A549 treated with Hydrocortisone at 1 μM for 4 hours (cell line): ENCODE measurements at places on chromosomes 3 and 15. TPM values are rescaled to one million over a fixed set of nuclear protein-coding genes. Genes with fewer than 3 reads are reported as not detected.

FES gene
- 0.83 to 1.1 TPM (median 0.84 TPM) in 5 replicates for total RNA-seq

SPCS1 gene
- total RNA-seq, result 145 to 168 TPM (median 158 TPM) in 5 replicates

GP5 gene
- total RNA-seq, result not detected in 5 replicates

RLBP1 gene
- 0.13 TPM in 1 of 5 replicates, not detected in the others for total RNA-seq

SLC12A8 gene
- total RNA-seq, result 1.6 to 2.2 TPM (median 1.8 TPM) in 5 replicates

ZNF774 gene
- total RNA-seq, result 0.76 to 1.9 TPM (median 0.99 TPM) in 5 replicates

ZNF385D gene
- 0.08 to 0.16 TPM in 2 of 5 replicates, not detected in the others for total RNA-seq

SPTSSB gene
- not detected in 5 replicates for total RNA-seq

CXCR6 gene
- total RNA-seq, result not detected in 5 replicates

FAM3D gene
- not detected in 5 replicates for total RNA-seq

RTP3 gene
- total RNA-seq, result not detected in 5 replicates

CDHR4 gene
- 0.15 to 0.30 TPM (median 0.26 TPM) in 5 replicates for total RNA-seq

CERS3 gene
- not detected in 5 replicates for total RNA-seq

HYKK gene
- 5.2 to 6.5 TPM (median 5.7 TPM) in 5 replicates for total RNA-seq

CHAC1 gene
- 5.9 to 14.3 TPM (median 8.6 TPM) in 5 replicates for total RNA-seq

NR2F2 gene
- total RNA-seq, result 19.3 to 23.3 TPM (median 20.6 TPM) in 5 replicates

KNL1 gene
- 5.0 to 9.8 TPM (median 6.4 TPM) in 5 replicates for total RNA-seq

ZNF35 gene
- 5.0 to 6.4 TPM (median 5.4 TPM) in 5 replicates for total RNA-seq

FBXO40 gene
- total RNA-seq, result not detected in 5 replicates

CLDN1 gene
- total RNA-seq, result 17.1 to 21.7 TPM (median 19.6 TPM) in 5 replicates

NTRK3 gene
- 18.0 to 25.1 TPM (median 22.2 TPM) in 5 replicates for total RNA-seq

GOLGA6B gene
- total RNA-seq, result 0.06 to 0.09 TPM in 2 of 5 replicates, not detected in the others

MAP1A gene
- 0.50 to 0.76 TPM (median 0.60 TPM) in 5 replicates for total RNA-seq

PCOLCE2 gene
- total RNA-seq, result 23.6 to 34.5 TPM (median 24.0 TPM) in 5 replicates

SLC2A2 gene
- total RNA-seq, result not detected in 5 replicates

GOLGA8Q gene
- 0.14 to 0.22 TPM in 2 of 5 replicates, not detected in the others for total RNA-seq

TTLL13 gene
- 0.03 to 0.18 TPM (median 0.14 TPM) in 5 replicates for total RNA-seq

MME gene
- 0.10 to 0.16 TPM in 2 of 5 replicates, not detected in the others for total RNA-seq

MYL3 gene
- 0.14 to 0.21 TPM (median 0.17 TPM) in 4 of 5 replicates, not detected in the other for total RNA-seq

SEMA3B gene
- total RNA-seq, result 6.0 to 9.4 TPM (median 6.2 TPM) in 5 replicates

TOP2B gene
- 54.2 to 86.2 TPM (median 62.3 TPM) in 5 replicates for total RNA-seq

HRG gene
- not detected in 5 replicates for total RNA-seq

PRR20G gene
- 0.91 to 2.4 TPM (median 1.9 TPM) in 5 replicates for total RNA-seq

HES1 gene
- total RNA-seq, result 8.7 to 14.2 TPM (median 11.5 TPM) in 5 replicates

NDN gene
- total RNA-seq, result 0.05 to 0.12 TPM (median 0.06 TPM) in 3 of 5 replicates, not detected in the others

CHST13 gene
- 0.28 to 1.1 TPM (median 0.83 TPM) in 5 replicates for total RNA-seq

CD47 gene
- 34.0 to 39.2 TPM (median 37.9 TPM) in 5 replicates for total RNA-seq

CALML4 gene
- total RNA-seq, result 6.3 to 9.1 TPM (median 8.1 TPM) in 5 replicates

SLC51B gene
- 14.4 to 20.3 TPM (median 15.9 TPM) in 5 replicates for total RNA-seq

MSL2 gene
- 6.0 to 8.1 TPM (median 6.4 TPM) in 5 replicates for total RNA-seq

ZCWPW2 gene
- 0.25 TPM in 1 of 5 replicates, not detected in the others for total RNA-seq

GP9 gene
- total RNA-seq, result not detected in 5 replicates

MKRN2 gene
- 26.1 to 32.4 TPM (median 27.2 TPM) in 5 replicates for total RNA-seq

HCN4 gene
- total RNA-seq, result 0.28 to 0.42 TPM (median 0.31 TPM) in 5 replicates

BDH1 gene
- total RNA-seq, result 2.6 to 4.4 TPM (median 3.5 TPM) in 5 replicates

ERICH6 gene
- total RNA-seq, result 0.07 TPM in 1 of 5 replicates, not detected in the others

ITIH4 gene
- 0.44 to 1.5 TPM (median 1.1 TPM) in 5 replicates for total RNA-seq

NAALADL2 gene
- 0.10 to 0.23 TPM (median 0.18 TPM) in 3 of 5 replicates, not detected in the others for total RNA-seq

PLSCR5 gene
- not detected in 5 replicates for total RNA-seq

PRC1 gene
- 182 to 271 TPM (median 197 TPM) in 5 replicates for total RNA-seq
